ENCODE measurements at places on chromosomes 1 and 21. TPM values are rescaled to one million over a fixed set of nuclear protein-coding genes. Genes with fewer than 3 reads are reported as not detected.

The S100A2 gene
- 24.6 TPM for total RNA-seq

The TEX38 gene
- total RNA-seq, result not detected

The LORICRIN gene
- not detected for total RNA-seq

The OSCP1 gene
- 7.4 TPM for total RNA-seq

The DMBX1 gene
- total RNA-seq, result 0.49 TPM

The FCRL2 gene
- total RNA-seq, result not detected

The RASAL2 gene
- total RNA-seq, result 18.2 TPM

The FCGR2B gene
- total RNA-seq, result not detected

The FAM151A gene
- 0.26 TPM for total RNA-seq

The GJB3 gene
- 17.4 TPM for total RNA-seq

The ZSWIM5 gene
- 0.69 TPM for total RNA-seq

The KRTAP11-1 gene
- not detected for total RNA-seq

The MYOG gene
- total RNA-seq, result not detected

The COL24A1 gene
- total RNA-seq, result 0.05 TPM

The KIF17 gene
- 2.1 TPM for total RNA-seq

The TBX15 gene
- total RNA-seq, result not detected

The FAM72A gene
- 10.2 TPM for total RNA-seq

The RYR2 gene
- 0.03 TPM for total RNA-seq

The CNKSR1 gene
- 0.11 TPM for total RNA-seq

The PATJ gene
- total RNA-seq, result 4.1 TPM

The SCAF4 gene
- 18.0 TPM for total RNA-seq

The GPR61 gene
- total RNA-seq, result not detected

The LRRIQ3 gene
- 0.87 TPM for total RNA-seq

The MOV10 gene
- 19.9 TPM for total RNA-seq
